ENCODE measurements at places on chromosomes 12 and 14. TPM values are rescaled to one million over a fixed set of nuclear protein-coding genes. Genes with fewer than 3 reads are reported as not detected.

RAN gene
- 509 TPM for polyA plus RNA-seq

DNA sequence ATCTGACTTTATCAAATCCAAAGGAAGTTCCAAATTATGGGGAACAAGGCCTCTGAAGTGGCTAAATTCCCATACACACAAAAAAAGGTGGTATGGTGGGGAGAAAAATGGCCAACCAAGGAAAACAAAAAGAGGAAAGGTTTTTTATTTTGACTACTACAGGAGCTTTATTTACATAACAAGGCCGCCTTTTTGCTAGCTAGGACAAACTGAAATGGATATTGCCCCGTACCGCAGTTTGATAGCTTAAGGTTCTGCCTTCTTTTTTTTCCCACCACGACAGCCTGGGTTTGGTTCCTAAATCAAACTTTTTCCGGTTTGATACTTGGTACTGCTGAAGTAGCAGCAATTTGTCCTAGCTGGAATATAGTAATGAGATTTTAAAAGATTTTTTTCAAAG, 66.8 kb downstream of the COX16 start:
- no peak for DNase-seq
- H3K4me1 ChIP-seq: no peaks in the 10 kb centered on the region
- H3K27ac ChIP-seq: no peak overlapping the region
- no peaks in the 10 kb centered on the region for H3K27me3 ChIP-seq

GRCh38 chr14:80764496-80764895, 177.0 kb downstream of the CEP128 start:
- no peaks in the 10 kb centered on the region for H3K4me1 ChIP-seq
- no peak overlapping the region for H3K4me3 ChIP-seq
- H3K27ac ChIP-seq: no peak overlapping the region
- H3K27me3 ChIP-seq: no peaks in the 10 kb centered on the region

DNA sequence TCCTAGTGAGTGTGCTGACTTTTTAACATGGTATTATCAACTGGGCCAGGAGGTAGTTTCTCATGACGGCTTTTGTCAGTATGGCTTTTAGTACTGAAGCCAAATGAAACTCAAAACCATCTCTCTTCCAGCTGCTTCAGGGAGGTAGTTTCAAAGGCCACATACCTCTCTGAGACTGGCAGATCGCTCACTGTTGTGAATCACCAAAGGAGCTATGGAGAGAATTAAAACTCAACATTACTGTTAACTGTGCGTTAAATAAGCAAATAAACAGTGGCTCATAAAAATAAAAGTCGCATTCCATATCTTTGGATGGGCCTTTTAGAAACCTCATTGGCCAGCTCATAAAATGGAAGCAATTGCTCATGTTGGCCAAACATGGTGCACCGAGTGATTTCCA, 141.1 kb downstream of the HMGA2 start:
- no peaks in the 10 kb centered on the region for H3K4me1 ChIP-seq
- H3K36me3 ChIP-seq: no peaks in the 10 kb centered on the region
- no peak overlapping the region for H3K4me3 ChIP-seq
- peaks cover 23% of the 10 kb centered on the region for H3K27me3 ChIP-seq
- DNase-seq: no peak
- no peak overlapping the region for H3K27ac ChIP-seq

DNA sequence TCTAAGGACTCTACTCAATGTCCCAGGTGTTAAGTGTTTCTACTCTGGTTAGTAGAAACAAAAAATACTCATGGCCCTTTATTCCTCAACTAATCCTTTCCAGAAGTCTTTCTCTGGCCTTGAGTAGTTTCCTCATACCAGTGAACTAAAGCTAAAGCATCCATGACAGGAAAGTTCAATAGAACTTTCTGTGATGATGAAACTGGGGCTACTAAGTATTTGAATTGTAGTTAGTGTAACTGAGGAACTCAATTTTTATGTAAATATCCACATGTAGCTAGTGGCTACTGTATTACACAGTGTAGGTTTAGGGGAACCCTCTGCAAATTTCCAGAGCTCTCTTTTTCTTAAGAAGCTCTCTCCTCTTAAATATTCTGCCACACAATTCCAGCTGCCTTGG, 63.7 kb downstream of the R3HDM2 start:
- H3K36me3 ChIP-seq: no peaks in the 10 kb centered on the region
- peaks cover 31% of the 10 kb centered on the region for H3K4me1 ChIP-seq
- no peaks in the 10 kb centered on the region for H3K27me3 ChIP-seq
- no peak overlapping the region for H3K4me3 ChIP-seq
- DNase-seq: no peak

DNA sequence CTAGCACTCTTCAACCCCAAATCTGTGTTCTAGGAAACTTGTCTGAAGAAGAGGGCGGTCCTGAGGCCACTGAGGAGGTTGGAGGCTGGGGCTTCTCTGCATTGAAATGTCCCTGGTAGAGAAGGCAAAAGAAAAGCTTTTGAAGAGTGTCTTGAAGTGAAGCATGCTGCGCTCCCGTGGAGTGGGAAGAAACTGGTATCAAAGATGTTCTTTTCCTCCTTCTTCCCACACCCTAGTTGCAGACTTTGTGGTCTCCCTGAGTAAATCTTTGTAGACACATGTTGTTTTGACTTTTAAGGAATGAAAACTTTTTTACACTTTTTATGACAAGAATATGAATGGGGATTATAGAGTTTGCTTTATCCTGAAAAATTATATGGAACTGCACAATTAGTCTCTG, 59.0 kb upstream of the ANP32D start:
- DNase-seq: no peak
- no peaks in the 10 kb centered on the region for H3K27me3 ChIP-seq
- H3K4me1 ChIP-seq: peaks cover 21% of the 10 kb centered on the region
- H3K4me3 ChIP-seq: no peak overlapping the region
- H3K36me3 ChIP-seq: no peaks in the 10 kb centered on the region
- peak overlapping the region; percentile 64 for H3K27ac ChIP-seq

DNA sequence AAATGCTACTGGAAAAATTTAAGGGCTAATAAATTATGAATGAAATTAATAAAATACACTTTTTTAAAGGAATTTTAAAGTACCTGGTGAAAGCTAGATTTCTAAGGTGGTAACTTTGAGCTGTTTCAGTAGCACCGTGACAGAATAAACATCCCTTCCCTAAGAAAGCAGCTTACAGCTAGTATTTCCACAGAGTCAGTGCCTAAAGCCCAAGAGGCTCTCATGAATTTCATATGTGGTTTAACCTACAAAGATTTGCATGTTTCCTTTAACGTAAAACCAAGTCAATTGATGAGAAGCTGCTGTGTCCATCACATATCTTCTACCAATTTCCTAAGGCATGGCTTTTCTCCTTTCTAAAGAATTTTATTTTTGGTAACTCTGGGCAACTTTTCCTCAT, 56.8 kb downstream of the IFNG start:
- no peak overlapping the region for H3K27ac ChIP-seq
- no peak overlapping the region for H3K4me3 ChIP-seq
- no peaks in the 10 kb centered on the region for H3K36me3 ChIP-seq
- no peaks in the 10 kb centered on the region for H3K4me1 ChIP-seq
- H3K27me3 ChIP-seq: no peaks in the 10 kb centered on the region

EXOC5 gene
- 10.2 TPM for polyA plus RNA-seq

- peaks cover 34% of the 10 kb centered on the region for H3K4me1 ChIP-seq
- H3K27ac ChIP-seq: no peak overlapping the region
- H3K27me3 ChIP-seq: no peaks in the 10 kb centered on the region
- no peaks in the 10 kb centered on the region for H3K36me3 ChIP-seq
These were observed 387.2 kb downstream of the BMP4 start for GRCh38 chr14:53569446-53569845.

GRCh38 chr14:102215071-102215470, 75.4 kb downstream of the WDR20 start:
- H3K27me3 ChIP-seq: no peaks in the 10 kb centered on the region
- peaks cover 23% of the 10 kb centered on the region for H3K4me1 ChIP-seq
- H3K27ac ChIP-seq: peak overlapping the region; percentile 31
- no peak overlapping the region for H3K4me3 ChIP-seq

- no peaks in the 10 kb centered on the region for H3K4me1 ChIP-seq
- H3K27me3 ChIP-seq: no peaks in the 10 kb centered on the region
- H3K4me3 ChIP-seq: no peak overlapping the region
- no peak for DNase-seq
These were observed 118.7 kb downstream of the KSR2 start for GRCh38 chr12:117850048-117850447.

DNA sequence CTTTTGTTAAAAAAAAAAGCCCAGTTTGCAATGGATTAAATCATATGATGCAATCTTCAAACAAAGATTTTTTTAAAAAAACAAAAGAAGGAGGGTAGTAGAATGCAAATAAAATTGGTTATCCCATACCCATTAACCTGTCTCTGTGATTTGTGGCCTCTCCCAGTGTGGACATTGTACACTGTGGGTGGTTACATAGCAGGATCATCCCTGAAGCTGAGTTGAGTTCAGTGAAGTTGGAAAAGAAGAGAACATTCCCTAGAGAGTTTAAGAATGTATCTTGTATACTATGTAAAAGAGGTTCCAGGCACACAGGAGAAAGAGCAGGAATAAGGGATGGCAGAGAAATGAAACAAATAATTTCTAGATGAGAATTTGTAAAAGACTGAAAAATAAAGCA, 142.4 kb upstream of the SLC16A7 start:
- DNase-seq: no peak
- no peak overlapping the region for H3K4me3 ChIP-seq
- H3K4me1 ChIP-seq: no peaks in the 10 kb centered on the region
- no peaks in the 10 kb centered on the region for H3K36me3 ChIP-seq
- H3K27ac ChIP-seq: no peak overlapping the region

- H3K4me3 ChIP-seq: no peak overlapping the region
- no peaks in the 10 kb centered on the region for H3K4me1 ChIP-seq
- H3K27ac ChIP-seq: no peak overlapping the region
- H3K27me3 ChIP-seq: no peaks in the 10 kb centered on the region
- DNase-seq: no peak
These were observed 651.9 kb downstream of the RERGL start for GRCh38 chr12:17438141-17438540.

GYS2 gene
- not detected for polyA plus RNA-seq

GRCh38 chr14:103085106-103086091, 1.4 kb downstream of the LBHD2 start:
- H3K27ac ChIP-seq: no peak overlapping the region
- H3K27me3 ChIP-seq: peaks cover 25% of the 10 kb centered on the region
- H3K4me3 ChIP-seq: no peak overlapping the region
- no peaks in the 10 kb centered on the region for H3K36me3 ChIP-seq
- DNase-seq: no peak

GRCh38 chr14:34843011-34843554, 32.1 kb downstream of the BAZ1A start:
- H3K27ac ChIP-seq: no peak overlapping the region
- peaks cover 15% of the 10 kb centered on the region for H3K4me1 ChIP-seq
- H3K27me3 ChIP-seq: no peaks in the 10 kb centered on the region
- DNase-seq: no peak
- H3K36me3 ChIP-seq: no peaks in the 10 kb centered on the region

- H3K4me3 ChIP-seq: no peak overlapping the region
- no peak for DNase-seq
- H3K36me3 ChIP-seq: no peaks in the 10 kb centered on the region
- no peaks in the 10 kb centered on the region for H3K27me3 ChIP-seq
These were observed 4.4 kb upstream of the EIF5 start for GRCh38 chr14:103329401-103330347.

OR4E1 gene
- not detected for polyA plus RNA-seq

GRCh38 chr14:67477926-67478799, 10.4 kb downstream of the TMEM229B start:
- no peaks in the 10 kb centered on the region for H3K36me3 ChIP-seq
- no peak for DNase-seq
- no peaks in the 10 kb centered on the region for H3K27me3 ChIP-seq
- no peaks in the 10 kb centered on the region for H3K4me1 ChIP-seq

HRK gene
- 0.92 TPM for polyA plus RNA-seq

TAS2R20 gene
- not detected for polyA plus RNA-seq

GLIPR1L2 gene
- polyA plus RNA-seq: not detected

GRCh38 chr14:74915826-74916225, 7.2 kb downstream of the RPS6KL1 start:
- no peak overlapping the region for H3K4me3 ChIP-seq
- no peaks in the 10 kb centered on the region for H3K4me1 ChIP-seq
- H3K27ac ChIP-seq: no peak overlapping the region
- no peak for DNase-seq
- H3K36me3 ChIP-seq: no peaks in the 10 kb centered on the region
- no peaks in the 10 kb centered on the region for H3K27me3 ChIP-seq

- H3K36me3 ChIP-seq: no peaks in the 10 kb centered on the region
- peak overlapping the region; percentile 15 for H3K4me3 ChIP-seq
- peak overlapping the region; percentile 79 for H3K27ac ChIP-seq
- H3K27me3 ChIP-seq: no peaks in the 10 kb centered on the region
- H3K4me1 ChIP-seq: peaks cover 92% of the 10 kb centered on the region
These were observed 59.1 kb downstream of the RASSF3 start for GRCh38 chr12:64669270-64669842.

DNA sequence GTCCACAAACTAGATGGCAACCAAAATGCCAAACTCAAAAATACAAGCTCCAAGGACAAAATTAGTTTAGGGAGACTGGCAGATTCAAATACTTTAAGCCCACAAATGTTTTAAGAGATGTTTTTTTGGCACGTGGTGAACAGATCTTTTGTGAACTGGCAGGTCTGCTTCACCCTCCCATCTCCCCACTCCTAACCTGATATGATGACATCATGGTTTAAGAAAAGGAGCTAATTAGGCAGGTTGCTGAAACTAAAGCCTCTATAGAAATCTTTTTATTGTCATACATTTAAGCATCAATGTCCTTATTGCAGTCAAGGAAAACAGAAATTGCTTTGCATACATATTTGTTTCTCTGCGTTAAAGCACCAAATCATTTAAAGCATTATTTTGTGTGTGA, 5.8 kb downstream of the LRIG3 start:
- no peaks in the 10 kb centered on the region for H3K4me1 ChIP-seq
- peak overlapping the region; percentile 97 for H3K27ac ChIP-seq
- DNase-seq: no peak

DNA sequence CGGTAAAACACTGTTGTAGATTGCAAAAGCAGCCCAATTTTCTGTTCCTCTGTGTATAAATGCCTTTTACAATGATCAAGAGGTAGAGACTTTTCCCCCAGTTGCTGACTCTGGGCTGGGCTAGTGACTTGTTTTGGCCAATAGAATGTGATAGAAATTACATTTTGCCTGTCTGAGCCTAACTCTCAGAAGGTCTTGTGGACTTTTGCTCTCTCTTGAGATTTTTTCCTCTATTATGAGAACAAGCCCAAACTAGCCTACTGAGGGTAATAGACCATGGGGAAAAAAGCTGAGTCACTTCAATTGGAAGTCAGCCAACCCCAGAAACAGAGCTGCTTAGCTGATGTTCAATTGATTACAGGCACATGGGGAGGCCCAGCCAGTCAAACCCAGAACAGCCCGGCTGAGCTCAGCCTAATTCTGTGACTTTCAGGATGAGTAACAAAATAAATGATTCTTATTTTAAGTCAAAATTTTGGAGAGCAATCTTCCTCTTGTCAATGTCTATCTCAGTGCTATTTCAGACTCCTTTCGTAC, 61.4 kb downstream of the MYF5 start:
- H3K27me3 ChIP-seq: no peaks in the 10 kb centered on the region
- H3K36me3 ChIP-seq: no peaks in the 10 kb centered on the region
- no peak overlapping the region for H3K4me3 ChIP-seq
- H3K4me1 ChIP-seq: peaks cover 10% of the 10 kb centered on the region

DNA sequence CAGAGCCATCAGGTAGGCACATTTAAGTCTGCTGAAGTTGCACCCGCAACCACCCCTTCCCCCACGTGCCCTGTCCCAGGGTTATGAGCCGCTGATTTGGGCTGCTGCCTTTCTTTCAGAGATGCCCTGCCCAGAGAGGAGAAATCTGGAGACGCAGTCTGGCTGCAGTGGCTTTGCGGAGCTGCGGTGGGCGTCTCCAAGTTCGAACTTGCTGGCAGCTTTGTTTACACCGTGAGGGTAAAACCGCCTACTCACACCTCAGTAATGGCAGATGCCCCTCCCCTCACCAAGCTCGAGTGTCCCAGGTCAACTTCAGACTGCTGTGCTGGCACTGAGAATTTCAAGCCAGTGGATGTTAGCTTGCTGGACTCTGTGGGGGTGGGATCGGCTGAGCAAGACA, 14.7 kb downstream of the PTCSC3 start:
- no peaks in the 10 kb centered on the region for H3K4me1 ChIP-seq
- DNase-seq: no peak
- no peak overlapping the region for H3K27ac ChIP-seq
- no peaks in the 10 kb centered on the region for H3K36me3 ChIP-seq
- H3K4me3 ChIP-seq: no peak overlapping the region
